Muscle of back (tissue), 13 donors: ENCODE measurements at places on chromosomes 5 and 9.

DNA sequence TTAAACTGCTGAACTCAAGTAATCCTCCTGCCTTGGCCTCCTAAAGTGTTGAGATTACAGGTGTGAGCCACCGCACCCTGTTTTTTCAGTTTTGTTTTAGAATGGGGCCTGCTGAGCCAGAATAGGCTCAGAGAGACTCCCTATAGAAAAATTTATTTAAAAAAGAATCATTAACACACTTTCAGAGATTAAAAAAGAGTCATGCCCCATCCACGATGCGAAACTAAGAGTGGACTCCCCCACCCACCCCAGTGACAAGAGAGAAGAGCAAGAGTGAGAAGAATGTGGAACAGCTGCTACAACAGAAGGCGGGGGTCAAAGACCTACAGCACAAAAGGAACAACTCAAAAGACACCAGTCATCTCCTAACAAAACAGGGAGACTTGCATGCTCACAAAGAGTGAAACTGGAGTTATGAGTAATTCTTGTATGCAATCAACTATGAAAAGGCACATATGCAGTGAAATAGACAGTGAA lies 47.2 kb downstream of the GLDC start:
- DNase-seq: no peak

DNA sequence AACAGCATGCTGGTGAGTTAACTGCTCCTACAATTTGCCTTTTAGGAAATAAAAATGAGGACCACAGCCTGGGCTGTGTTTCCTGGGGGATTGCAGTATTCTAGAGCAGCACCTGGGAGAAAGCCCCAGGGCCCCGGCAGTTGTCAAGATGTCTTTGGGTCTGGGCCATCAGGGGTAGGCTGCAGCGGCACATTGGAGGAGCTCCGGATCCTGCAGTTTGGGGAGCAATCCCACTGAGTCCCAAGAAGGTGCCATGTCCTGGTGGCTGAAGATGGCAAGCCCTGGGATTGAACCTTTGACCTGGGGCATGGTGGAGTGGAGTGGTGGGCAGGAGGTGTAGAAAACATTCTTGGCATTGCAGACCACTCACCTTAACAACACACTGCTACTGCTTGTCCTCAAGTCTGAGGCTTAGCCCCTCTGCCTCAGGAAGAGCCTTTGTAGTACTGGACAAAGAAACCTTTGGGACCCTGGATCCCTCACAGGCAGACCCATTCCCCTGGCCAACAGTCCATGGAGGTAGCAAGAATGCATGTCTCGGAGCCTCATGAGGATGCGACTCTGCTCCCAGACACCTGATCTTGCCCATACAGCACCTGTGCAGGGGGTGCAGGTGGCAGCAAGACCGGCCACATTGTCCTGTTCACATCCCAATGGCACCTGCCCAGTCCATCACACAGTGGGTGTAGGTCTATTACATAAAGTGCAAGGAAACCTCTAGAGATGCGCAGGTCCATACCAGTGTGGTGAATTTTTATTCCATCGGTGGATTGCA lies 159.1 kb upstream of the IRX2 start:
- no peak for DNase-seq

- peak; percentile 85 for DNase-seq
These were observed 12.4 kb upstream of the CXXC5 start for GRCh38 chr5:139635606-139636206.

- no peak for DNase-seq
These were observed 185.6 kb downstream of the EFNA5 start for GRCh38 chr5:107485184-107485583.

- DNase-seq: no peak
These were observed 10.8 kb downstream of the FBXO38 start for GRCh38 chr5:148394587-148395019.

DNA sequence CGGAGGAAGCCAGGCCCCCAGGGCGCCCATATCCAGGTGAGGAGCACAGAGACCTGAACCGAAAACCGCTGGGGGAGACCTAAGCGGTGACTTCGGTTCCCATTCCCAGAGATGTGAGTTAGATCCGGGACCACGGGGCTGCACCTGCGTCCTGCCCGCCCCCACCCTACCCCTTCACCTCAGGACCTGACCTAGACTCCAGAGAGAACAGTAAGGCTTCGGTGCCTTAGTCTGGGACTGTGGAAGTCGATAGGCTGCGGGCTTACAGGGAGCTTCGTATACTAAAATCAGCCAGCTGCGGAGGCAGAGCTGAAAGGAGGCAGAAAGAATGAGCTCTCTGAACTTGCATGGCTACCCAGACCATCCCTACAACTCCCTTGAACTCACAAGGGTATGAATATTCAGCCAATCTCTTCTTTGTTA lies 518 bp upstream of the FAM13B start:
- DNase-seq: no peak

GRCh38 chr5:60763061-60763460 lies 63.1 kb upstream of the DEPDC1B start:
- no peak for DNase-seq

DNA sequence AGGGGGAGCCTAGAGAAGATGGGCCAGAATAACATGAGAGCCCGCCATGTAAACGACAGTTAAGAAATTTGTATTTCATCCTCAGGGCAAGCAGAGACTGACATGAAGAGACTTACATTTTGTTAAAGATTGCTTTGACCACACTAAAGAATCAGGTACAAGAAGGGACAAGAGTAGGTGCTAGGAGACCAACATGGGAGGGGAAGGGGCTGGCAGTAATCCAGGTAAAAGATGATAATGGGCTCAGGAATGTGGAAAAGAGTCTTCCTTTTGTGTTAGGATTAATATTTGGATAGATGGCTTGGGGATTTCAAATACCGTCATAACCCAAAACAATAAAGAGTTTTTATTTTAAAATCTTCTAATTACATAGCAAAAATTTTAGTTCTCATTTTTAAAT lies 137.3 kb downstream of the ZNF462 start:
- no peak for DNase-seq

- DNase-seq: no peak
These were observed 81.7 kb downstream of the CAMSAP1 start for GRCh38 chr9:135825435-135826187.

DNA sequence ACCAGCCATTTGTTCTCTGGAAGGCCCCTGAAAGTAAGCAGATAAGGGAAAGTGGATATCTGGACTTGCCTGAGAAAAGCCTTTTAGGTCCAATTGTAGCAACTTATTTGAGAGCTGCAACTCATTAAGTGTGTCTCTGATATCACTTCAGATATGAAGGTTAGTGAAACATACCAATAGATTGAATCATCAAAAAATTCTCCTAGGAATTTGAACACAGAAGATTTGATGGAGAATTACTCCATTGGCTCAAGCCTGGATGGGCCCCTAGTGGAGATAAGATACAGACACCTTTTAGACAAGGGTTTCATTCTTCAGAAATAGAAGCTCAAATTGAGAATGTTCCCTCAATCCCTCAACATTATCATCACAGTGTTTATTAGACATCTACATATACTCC lies 356.7 kb downstream of the NDUFS4 start:
- no peak for DNase-seq

GRCh38 chr5:76471987-76472334 lies 68.9 kb downstream of the IQGAP2 start:
- no peak for DNase-seq

DNA sequence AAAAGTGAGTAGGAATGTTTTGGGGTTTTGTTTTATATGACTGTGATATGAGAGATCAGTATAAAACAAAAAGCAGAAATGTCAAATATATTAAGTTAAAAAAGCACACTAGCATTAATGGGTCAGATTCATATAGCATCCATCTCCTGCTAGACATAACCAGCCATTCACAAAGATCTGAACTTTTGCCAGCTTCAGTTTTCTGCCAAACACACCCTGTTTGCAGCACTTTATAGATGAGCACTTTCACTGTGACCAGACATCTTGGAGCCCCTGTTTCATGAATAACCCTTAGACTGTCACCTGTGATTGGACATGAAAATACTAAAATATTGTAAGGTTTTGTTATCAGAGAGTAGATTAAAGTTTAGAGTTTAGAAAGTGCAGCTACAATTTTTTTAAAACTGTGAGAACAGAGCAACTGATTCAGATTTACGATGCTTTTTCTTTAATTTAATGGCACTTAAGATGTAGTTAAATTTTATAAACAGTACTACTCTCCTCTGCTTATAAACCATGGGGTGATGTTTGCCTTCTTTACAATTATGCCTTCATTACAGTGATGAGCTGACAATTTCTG lies 142.6 kb downstream of the KCTD16 start:
- no peak for DNase-seq

- DNase-seq: peak; percentile 25
These were observed 13.9 kb downstream of the NR2F1 start for GRCh38 chr5:93596676-93597490.

GRCh38 chr9:4661165-4661564 lies 929 bp upstream of the PLPP6 start:
- DNase-seq: no peak

DNA sequence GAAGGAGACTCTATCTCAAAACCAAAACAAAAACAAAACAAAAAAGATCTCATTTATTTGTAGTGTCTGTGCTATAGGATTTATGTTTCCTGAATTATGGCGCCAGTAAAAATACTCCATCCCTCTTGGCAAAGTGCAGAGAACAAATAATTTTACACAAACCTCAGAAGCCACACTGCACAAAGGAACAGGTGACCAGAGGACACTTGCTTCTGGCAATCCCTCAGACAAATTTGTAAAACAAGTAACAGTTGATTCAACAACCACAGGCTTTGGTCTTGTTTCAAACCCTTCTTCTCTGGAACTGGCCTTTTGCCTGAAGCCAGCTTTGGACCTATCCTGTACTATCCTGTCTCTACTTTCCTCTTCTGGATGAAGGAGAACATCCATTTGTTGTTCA lies 502.1 kb downstream of the DMAC1 start:
- DNase-seq: no peak

- DNase-seq: no peak
These were observed 729 bp upstream of the RORB start for GRCh38 chr9:74496406-74496805.

- no peak for DNase-seq
These were observed 337.7 kb upstream of the PANK3 start for GRCh38 chr5:168916852-168917251.
